ENCODE measurements at places on chromosomes 5 and 9. TPM values are rescaled to one million over a fixed set of nuclear protein-coding genes. Genes with fewer than 3 reads are reported as not detected.

The HTR1A gene
- not detected for total RNA-seq

The F12 gene
- total RNA-seq = not detected

The RUSC2 gene
- total RNA-seq = 34.8 TPM

The IGFBPL1 gene
- 1.7 TPM for total RNA-seq

The OR2S2 gene
- total RNA-seq = not detected

The GPR150 gene
- 0.89 TPM for total RNA-seq

The IFNA16 gene
- not detected for total RNA-seq
